ENCODE measurements at places on chromosomes 4 and X. TPM values are rescaled to one million over a fixed set of nuclear protein-coding genes. Genes with fewer than 3 reads are reported as not detected.
A peak's percentile ranks its signal among the peaks of the same experiment; 100 is the strongest.

DNA sequence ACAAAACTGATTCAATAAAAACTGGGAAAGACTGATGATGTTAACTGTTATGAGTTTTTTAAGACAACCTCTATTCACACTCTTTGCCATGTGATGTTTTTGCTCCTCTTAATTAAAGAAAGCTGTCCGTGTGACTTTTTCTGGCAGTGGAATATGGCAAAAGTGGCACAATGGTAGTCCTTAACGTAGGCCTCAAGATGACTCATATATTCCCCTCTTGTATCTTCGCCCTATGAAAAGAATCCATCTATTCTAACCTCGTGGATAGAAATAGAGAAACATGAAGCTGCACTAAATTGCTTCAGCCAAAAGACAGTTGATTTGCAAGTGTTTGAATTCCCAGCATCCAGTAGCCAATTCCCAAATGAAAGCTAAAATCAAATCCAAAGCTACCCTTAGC, 603.8 kb upstream of the PCDH7 start:
- DNase-seq, result no peak
- H3K27me3 ChIP-seq, result no peaks in the 10 kb centered on the region
- no peaks in the 10 kb centered on the region for H3K4me1 ChIP-seq
- no peak overlapping the region for H3K27ac ChIP-seq

- no peak for DNase-seq
- no peak overlapping the region for H3K4me3 ChIP-seq
These were observed 174.3 kb upstream of the TENM3 start for GRCh38 chr4:182068920-182069319.

Gene FAAH2
- not detected for total RNA-seq

DNA sequence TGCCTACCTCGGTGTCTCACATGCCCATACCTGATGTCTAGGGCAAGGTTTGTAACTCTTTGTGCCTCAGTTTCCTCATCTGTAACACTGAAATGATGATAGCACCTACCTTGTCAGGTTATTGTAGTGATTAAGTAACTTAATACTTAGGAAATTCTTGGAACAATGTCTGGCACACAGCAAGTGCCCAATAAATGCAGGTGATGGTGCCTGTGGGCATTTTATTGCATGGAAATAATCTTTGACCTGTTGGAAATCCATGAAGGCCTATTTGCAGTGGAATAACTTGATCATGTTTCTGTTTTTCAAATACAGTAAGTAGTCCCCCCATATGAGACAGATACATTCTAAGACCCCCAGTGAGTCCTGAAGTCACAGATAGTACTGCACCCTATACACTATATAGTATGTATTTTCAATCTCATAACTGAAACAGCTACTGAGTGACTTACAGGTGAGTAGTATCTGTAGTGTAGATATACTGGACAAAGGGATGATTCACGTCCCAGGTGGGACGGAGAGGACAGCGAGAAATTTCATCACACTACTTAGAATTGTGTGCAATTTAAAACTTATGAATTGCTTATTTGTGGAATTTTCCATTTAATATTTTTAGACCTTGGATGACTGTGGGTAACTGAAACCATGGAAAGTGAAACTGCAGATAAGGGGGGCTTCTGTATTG, 42.1 kb downstream of the AFF1 start:
- H3K36me3 ChIP-seq, result peaks cover 5% of the 10 kb centered on the region
- no peak overlapping the region for H3K4me3 ChIP-seq
- no peak overlapping the region for H3K27ac ChIP-seq
- no peak for DNase-seq
- peaks cover 47% of the 10 kb centered on the region for H3K4me1 ChIP-seq

GRCh38 chr4:2790583-2791517, 2.0 kb upstream of the SH3BP2 start:
- H3K27me3 ChIP-seq, result no peaks in the 10 kb centered on the region
- no peak overlapping the region for H3K4me3 ChIP-seq
- peaks cover 53% of the 10 kb centered on the region for H3K4me1 ChIP-seq
- no peaks in the 10 kb centered on the region for H3K36me3 ChIP-seq
- peak overlapping the region; percentile 41 for H3K27ac ChIP-seq

Gene HTR2C
- total RNA-seq, result not detected

GRCh38 chrX:150874448-150874847, 24.0 kb downstream of the CD99L2 start:
- peaks cover 28% of the 10 kb centered on the region for H3K4me1 ChIP-seq
- H3K36me3 ChIP-seq, result peaks cover 26% of the 10 kb centered on the region
- no peak for DNase-seq
- peak overlapping the region; percentile 40 for H3K27ac ChIP-seq

DNA sequence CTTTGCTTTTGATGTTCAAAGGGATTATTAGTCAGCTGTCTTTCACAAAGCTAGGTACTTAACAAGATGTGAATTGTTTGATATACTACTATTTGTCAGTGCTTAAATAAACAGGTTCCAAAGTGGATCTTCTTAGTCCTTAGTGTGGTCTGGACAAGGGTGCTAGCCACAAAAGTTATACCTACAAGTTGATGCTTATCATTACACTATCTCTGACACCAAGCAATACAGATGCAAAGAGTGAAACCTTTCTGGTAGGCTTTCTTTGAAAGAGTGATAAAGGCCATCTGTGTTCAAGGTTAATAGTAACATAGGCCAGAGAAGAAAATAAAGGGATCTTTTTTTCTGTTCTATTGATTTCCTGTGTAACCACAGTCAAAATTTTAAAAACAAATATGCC, 12.2 kb upstream of the RBPJ start:
- no peak overlapping the region for H3K4me3 ChIP-seq
- H3K36me3 ChIP-seq, result peaks cover 4% of the 10 kb centered on the region
- H3K27me3 ChIP-seq, result no peaks in the 10 kb centered on the region
- DNase-seq, result peak; percentile 37

Gene AREG
- total RNA-seq, result not detected

GRCh38 chrX:56468441-56468840, 95.0 kb upstream of the UBQLN2 start:
- no peaks in the 10 kb centered on the region for H3K27me3 ChIP-seq
- no peak overlapping the region for H3K27ac ChIP-seq
- H3K4me1 ChIP-seq, result peaks cover 11% of the 10 kb centered on the region
- peaks cover 3% of the 10 kb centered on the region for H3K36me3 ChIP-seq
- DNase-seq, result no peak
- no peak overlapping the region for H3K4me3 ChIP-seq

Gene FAM13A
- total RNA-seq, result 4.7 TPM

Gene UGT2B15
- total RNA-seq, result not detected

GRCh38 chr4:2222838-2223237, 19.1 kb downstream of the HAUS3 start:
- peaks cover 13% of the 10 kb centered on the region for H3K4me1 ChIP-seq
- no peak overlapping the region for H3K4me3 ChIP-seq
- no peak for DNase-seq

- H3K27ac ChIP-seq, result peak overlapping the region; percentile 85
- H3K27me3 ChIP-seq, result no peaks in the 10 kb centered on the region
- no peaks in the 10 kb centered on the region for H3K36me3 ChIP-seq
These were observed 48.5 kb downstream of the PRPS1 start for GRCh38 chrX:107676559-107677378.

DNA sequence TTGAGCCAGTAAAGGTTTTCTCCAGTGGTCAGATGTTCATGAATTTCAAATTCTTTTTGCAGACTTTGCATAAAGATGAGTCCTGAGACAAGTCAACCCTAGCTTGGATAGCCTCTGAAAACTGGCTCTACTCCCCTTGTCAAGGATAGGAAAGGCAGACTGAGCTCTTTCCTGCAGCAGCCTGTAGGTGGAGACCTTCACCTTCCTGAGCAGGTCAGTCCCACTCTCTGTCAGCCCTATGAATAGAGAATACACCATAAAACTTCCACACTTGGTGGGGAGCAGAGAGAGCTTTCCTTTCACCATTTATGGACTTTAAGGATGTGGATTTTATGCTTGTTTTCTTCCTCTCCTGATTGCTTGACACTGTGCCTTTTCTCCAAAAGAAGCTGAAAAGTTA, 41.9 kb downstream of the PCDH19 start:
- H3K27ac ChIP-seq, result no peak overlapping the region
- no peaks in the 10 kb centered on the region for H3K36me3 ChIP-seq
- no peaks in the 10 kb centered on the region for H3K27me3 ChIP-seq
- no peaks in the 10 kb centered on the region for H3K4me1 ChIP-seq

DNA sequence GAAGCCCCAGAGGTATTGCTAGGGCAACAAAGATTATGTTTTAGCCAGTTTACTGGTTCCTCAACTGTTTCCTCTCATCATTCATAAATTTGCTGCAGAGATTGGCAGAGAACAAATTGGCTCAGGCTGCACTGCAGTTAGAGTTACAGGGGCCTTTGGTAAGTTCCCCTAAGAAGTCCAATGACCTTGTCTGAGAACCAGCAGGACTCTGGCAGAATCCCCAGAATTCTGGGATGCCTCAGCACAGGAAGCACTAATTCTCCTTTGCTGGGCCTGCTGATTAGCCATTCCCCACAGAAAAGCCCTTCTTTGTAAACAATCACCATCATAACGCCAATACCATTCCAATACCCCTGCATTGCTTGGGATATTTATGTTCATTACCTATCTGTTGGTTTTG, 151.3 kb downstream of the USP46 start:
- no peak overlapping the region for H3K27ac ChIP-seq
- no peak overlapping the region for H3K4me3 ChIP-seq
- no peaks in the 10 kb centered on the region for H3K36me3 ChIP-seq
- H3K4me1 ChIP-seq, result no peaks in the 10 kb centered on the region
- no peak for DNase-seq

Gene TMEM131L
- 58.4 TPM for total RNA-seq

GRCh38 chr4:89222170-89222569, 85.4 kb downstream of the GPRIN3 start:
- no peak for DNase-seq
- H3K27ac ChIP-seq, result no peak overlapping the region

- H3K36me3 ChIP-seq, result peaks cover 88% of the 10 kb centered on the region
- no peaks in the 10 kb centered on the region for H3K27me3 ChIP-seq
- DNase-seq, result no peak
- no peak overlapping the region for H3K4me3 ChIP-seq
- peak overlapping the region; percentile 73 for H3K27ac ChIP-seq
- H3K4me1 ChIP-seq, result peaks cover 82% of the 10 kb centered on the region
These were observed 53.9 kb downstream of the IRF2 start for GRCh38 chr4:184420402-184420801.

DNA sequence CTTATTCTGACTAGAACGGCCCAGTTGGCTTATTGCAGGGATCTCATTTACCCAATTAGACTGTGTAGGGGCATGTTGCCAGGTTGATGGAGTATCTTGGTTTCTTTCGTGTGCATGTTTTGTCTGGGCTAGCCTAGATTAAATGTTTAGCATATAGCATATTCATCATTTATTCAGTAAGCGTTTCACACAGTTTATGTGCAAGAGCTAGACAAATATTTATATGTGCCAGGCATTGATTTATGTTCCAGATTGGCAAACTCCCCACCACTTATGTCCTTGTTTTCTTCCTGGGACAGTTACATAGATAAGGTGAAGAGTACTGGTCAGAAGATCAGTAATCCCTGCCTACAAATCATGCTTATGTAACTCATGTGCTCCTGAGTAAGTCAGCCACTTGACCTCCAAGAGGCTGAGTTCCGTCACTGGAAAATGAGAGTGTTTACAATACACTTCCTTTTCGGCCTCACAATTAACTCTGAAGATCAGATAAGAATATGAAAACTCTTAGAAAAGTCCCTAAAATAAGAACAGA, 57.2 kb downstream of the RUFY3 start:
- H3K4me1 ChIP-seq, result no peaks in the 10 kb centered on the region
- no peaks in the 10 kb centered on the region for H3K27me3 ChIP-seq
- H3K36me3 ChIP-seq, result peaks cover 4% of the 10 kb centered on the region
